Posterior vena cava (tissue), 2 donors: ENCODE measurements at places on chromosomes 13 and 19. TPM values are rescaled to one million over a fixed set of nuclear protein-coding genes. Genes with fewer than 3 reads are reported as not detected.
A peak's percentile ranks its signal among the peaks of the same experiment; 100 is the strongest.

- peak; percentile 97 for DNase-seq
These were observed 638 bp upstream of the BICRA start for GRCh38 chr19:47608074-47608918.

DNA sequence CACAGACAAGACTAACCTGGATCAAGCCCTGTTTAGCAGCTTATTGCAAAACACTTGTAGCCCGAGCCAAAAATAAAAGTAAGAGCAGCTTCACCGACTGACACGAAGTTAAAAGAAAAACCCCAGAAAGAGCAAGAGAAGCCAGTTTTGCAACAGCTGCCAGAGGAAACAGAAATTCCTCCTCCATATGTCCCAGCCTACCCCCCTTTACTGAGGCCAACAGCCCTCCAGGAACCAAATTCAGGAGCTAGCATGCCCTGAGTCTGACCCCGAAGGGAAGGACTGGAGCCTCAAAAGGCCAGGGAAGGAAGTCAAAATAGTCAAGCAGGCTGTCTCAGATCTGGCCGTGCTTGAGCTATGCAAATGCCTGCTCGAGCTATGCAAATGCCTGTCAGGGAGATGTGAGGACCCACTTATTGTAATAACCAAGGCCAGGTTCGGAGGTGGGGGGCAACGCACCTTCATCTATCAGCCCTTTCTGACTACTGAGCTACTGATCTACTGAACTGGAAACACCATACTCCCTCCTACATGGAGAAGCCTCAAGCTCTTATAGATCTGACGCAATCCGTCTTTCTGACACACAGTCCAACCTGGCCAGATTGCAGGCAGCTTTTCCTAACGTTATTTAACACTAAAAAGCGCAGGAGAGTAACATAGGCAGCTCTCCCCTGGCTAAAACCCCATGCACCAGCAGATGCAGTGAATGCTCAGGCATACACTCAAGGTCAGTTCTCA, 6.7 kb downstream of the SIGLEC11 start:
- peak; percentile 62 for DNase-seq

- DNase-seq: no peak
These were observed 27.6 kb downstream of the ARHGEF18 start for GRCh38 chr19:7376151-7376852.

Gene SELENOV
- not detected for total RNA-seq

- DNase-seq: no peak
These were observed 846 bp downstream of the RPL13A start for GRCh38 chr19:49488046-49488862.

Gene RFXANK
- 36.6 TPM for total RNA-seq

GRCh38 chr13:82292334-82292733, 1589.9 kb downstream of the SLITRK1 start:
- DNase-seq: no peak

Gene PLIN4
- total RNA-seq: 21.4 TPM

DNA sequence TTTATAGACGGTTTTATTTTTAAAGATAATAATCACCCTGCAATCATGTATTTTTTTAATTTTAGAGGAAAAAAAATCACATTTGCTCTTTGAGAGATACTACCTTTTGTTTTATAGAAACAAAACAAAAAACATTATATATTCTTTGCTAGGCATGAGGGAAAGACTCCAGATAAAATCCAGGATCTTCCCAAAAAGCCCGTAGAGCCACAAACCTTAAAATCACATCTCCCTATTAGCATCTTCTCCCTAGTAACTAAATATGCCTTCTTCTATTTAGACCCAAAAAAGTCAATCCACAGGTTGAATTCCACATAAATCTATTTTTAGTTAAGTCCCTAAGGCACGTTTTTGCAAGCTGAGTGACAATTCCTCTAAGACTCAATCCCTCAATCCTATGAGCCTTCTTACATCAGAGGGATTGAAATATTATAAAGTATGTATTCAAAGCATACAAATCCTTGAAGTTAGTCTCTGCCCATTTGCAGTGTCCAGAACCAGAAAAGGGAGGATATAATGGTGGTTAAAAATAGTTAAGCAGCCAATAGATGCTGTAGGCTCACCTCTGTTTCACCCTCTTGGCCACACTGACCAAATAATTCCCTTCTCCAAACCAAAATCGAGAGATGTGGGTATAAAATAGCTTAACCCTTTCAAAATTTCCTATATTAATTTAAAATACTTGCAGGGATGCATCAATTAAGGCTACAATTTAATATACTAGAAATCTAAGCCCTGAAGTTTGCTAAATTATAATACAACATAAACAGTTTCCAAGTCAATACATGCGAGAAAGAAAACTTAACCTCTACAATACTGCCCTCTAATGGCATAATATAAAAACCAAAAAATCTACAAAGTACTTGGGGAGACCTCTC, 64.0 kb downstream of the SERP2 start:
- no peak for DNase-seq

- no peak for DNase-seq
These were observed 25.3 kb downstream of the CAPN12 start for GRCh38 chr19:38718747-38719543.
